Head of caudate nucleus (tissue), 42 donors: ENCODE measurements at places on chromosomes 5 and 9.

DNA sequence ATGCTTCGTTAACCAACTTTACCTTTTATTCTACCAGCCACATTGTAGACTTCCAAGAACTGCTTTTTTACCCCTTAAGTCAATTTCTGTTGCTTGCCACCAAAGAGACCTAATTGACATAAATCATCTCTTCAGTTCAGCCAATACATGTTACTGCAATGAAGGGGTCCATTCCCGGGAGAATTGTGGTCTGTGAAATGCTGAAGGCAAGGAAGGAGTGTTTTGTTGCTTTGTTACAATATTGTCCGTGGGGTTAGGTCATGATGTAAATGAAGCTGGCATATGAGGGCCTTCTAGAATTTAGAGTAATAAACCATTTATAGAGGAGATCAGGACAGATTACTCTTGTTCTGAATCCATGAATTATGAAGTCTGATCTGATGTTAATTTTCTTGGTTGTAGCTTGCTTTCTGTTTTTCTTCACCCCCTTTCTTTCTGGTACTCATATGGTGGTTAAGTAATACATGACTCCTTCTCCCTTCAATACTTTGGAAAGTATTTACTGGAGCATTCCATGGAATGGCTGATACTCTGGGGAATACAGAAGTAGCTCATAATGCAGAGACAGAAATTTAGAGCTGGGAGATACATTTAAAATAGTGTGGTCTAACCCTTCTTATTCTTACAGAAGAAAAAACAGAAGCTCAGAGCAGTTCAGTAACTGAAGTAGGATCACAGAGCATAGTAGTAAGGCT, 297.0 kb upstream of the CLINT1 start:
- DNase-seq: no peak

DNA sequence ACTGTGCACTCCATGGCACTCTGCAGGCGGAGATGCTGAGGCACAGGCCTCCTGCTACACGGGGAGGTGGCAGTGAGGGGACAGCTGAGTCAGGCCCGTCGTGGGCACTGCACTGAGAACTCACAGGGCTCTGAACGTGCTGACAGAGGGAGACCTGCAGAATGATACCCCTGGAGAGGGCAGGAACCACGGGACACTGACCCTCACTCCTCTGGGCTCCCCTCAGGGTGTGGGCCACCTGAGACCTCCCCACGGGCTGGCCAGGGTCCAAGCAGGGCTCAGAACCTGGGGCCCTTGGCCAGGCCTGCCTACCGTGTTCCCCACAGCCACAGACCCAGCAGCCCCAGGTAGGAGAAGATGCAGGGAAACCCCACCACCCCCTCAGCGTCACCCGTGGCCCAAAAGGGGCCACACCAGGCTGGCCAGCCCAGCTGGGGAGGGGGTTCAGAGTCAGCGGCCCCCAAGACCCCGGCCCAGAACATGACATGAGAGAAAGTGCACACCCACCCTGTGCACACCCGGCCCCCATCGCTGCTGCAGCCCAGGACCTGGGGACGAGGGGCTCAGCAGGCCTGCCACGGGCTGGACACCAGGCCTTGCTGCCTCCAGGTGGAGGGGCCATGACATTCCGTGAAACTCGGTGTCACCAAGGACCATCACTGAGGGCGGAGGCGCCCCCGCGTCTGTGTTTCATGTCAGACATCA, 30.9 kb downstream of the GLT6D1 start:
- DNase-seq: peak; percentile 27

- DNase-seq: no peak
These were observed 75.2 kb downstream of the F2RL2 start for GRCh38 chr5:76547891-76548524.

DNA sequence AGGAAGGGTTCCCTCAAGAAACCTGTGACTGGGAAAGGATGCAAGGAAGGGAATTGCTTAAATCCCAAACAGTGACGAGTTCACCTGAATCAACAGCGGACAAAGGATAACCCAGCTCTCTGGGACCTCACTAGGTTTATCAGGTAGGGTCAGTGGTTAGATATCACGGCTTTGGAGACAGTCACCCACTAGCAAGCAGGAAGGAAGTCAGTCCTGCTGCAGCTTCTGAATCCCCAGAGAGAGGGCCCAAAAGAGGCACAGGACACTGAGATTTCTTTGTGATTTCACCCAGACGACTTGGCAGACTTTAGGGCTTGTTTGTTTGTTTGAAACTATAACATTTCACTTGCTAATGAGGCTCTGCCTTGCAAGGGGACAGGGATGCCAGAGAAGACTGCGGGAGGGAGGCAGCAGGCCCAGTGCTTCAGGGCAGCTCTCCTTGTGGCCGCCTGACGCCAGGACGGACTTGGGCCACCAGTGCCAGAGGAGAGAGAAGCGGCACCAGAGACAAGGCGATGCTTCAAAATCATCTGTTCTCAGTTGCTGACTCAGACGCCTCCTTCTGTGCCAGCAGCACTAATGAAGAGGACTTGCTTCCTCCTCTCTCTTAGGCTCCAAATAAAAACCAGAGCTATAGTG, 275.6 kb upstream of the SLC30A5 start:
- peak; percentile 69 for DNase-seq

GRCh38 chr9:1876891-1877496, 138.2 kb upstream of the SMARCA2 start:
- no peak for DNase-seq

GRCh38 chr9:124257844-124258606, at the start of gene NEK6:
TSS of gene NEK6 (plus strand) at chr9:124257949. CDS start at chr9:124301965, 44,016 bp downstream.
- DNase-seq: peak; percentile 65

DNA sequence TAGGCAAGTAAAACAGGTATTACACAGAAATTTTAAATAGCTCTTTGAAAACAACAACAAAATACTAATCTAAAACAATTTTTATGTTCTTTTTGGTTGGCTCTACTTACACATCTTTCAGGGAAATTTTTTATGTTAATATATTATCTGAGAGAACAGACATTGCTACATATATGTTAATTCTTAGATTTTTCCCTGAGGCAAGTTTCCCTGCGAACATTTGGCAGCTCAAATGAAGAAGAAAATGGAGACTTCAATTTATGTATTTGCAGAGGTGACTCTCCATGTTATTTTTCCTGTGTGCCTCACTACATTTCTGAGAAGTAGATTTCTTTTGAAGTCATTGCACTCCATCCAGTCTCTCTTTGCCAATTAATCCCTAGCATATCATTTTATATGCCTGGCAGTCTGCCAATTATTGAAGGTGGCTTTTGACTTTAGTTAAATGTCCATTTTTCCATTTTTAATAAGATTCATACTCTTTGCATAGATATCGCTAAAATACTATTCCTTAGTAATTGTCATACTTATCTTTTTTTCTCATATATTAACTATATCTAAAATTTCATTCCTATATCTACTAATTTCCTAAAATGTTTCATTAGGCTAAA, 908.2 kb upstream of the CDH10 start:
- DNase-seq: no peak

DNA sequence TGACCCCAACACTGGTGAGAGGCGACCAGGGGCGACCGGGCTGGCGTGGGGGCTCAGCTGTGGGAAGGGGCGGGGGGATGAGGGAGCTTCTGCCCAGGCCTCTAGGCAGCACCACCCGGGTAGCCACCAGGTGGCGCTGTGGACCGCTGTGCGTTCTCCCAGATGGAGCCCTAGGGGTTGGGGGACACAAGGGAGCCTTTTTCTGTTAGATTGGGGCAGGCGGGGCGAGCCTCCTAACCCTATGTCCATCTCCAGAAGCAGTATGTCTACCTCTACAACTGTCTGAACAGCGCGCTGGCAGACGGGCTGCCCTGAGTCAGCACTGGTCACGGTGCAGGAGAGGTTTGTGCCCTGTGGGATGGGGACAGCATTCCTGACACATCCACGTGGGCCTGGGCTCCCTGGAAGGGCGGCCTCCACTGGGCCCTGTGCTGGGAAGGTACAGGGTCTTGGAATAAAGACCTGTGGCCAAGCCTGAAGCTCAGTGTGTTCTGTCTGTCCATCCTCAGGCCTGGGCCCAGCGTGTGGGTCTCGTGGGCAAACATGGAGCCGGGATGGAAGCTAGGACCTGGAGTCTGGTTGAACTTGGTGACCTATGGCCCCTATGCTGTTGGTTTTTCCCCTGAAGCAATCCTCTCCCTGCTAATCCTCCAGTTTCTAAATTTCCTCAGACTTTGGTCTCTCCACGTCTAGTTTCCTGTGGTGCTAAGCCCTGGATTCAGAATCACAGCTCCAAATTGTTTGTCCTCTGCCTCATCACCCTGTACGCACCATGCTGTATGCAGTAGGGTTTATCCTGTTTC, 23.1 kb upstream of the SPTLC1 start:
- peak; percentile 54 for DNase-seq

DNA sequence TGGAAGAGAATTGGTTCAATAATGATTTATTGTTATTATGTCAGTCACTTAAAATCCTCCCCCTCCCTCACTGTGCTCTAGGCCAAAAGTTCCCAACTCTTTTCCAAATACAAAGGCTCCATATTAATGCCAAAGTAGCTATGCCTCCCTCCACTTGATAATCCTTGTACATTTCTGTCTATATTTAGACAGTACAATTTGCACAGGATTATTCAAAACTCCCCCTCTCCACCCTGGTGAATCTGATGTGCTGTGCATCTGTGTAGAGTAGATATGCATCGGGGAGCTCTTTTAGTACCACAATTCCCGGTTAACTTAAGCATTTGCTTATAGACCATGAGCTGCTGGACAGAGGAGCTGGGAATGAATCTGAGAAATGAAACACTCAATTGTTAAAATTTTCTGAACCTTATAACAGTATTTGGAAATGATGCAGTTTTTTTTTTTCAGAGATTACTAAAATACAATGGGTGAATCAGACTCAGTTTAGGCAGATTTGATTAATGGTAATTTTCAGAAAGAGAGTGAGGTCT, 27.6 kb downstream of the GLRA1 start:
- peak; percentile 22 for DNase-seq

GRCh38 chr9:128643519-128644300, 12.9 kb downstream of the DYNC2I2 start:
- peak; percentile 61 for DNase-seq

GRCh38 chr5:32251871-32252458, 60.8 kb downstream of the MTMR12 start:
- DNase-seq: no peak

GRCh38 chr9:116181853-116182610, 28.4 kb downstream of the PAPPA start:
- DNase-seq: no peak

DNA sequence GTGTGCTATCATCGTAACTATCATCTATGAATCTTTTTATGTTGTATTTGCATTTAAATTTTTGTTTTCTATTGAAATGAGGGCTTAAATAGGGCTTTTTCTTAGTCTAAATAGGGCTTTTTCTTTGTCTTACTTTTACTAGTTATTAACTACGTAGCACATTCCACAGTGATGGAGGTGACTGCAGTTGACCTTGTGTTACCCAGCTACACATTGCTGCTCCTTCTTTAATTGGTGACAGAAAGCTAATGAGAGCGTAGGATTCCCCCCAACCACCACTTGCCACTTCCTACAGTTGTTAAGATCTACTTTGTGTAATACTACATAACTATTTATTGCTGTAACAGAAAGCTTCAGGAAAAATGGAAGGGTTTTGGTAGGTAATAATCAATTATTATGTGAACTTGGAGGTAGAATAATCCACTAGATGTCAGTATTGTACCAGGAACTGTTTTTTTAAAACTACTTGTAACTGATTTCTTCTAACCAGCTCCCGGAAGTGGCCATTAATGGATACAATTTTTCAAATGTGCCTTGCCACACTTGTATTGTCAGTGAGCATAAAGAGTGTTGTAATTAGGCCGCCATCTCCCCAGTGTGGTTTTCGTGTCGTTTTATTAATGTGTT, 18.0 kb downstream of the MTRR start:
- no peak for DNase-seq

GRCh38 chr5:43314724-43315123, 1.5 kb upstream of the HMGCS1 start:
- DNase-seq: no peak

DNA sequence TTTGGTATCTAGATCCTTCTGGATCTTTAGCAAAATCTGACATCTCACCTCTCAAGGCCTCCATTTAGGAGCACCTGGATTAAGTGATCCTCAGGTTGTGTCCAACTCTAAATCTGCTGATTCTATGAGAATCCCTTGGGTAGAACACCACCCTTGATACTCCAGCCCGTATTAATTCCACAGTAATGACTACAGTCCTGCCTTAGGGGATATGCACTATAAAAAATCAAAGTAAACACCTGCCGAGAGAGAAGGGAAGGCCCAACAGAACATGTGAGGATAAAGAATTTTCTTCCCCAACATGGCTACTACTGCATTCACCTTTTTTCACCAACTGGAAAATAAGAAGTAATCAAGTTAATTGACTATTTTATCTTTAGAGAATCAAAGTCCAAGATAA, 27.6 kb downstream of the DAP start:
- no peak for DNase-seq

DNA sequence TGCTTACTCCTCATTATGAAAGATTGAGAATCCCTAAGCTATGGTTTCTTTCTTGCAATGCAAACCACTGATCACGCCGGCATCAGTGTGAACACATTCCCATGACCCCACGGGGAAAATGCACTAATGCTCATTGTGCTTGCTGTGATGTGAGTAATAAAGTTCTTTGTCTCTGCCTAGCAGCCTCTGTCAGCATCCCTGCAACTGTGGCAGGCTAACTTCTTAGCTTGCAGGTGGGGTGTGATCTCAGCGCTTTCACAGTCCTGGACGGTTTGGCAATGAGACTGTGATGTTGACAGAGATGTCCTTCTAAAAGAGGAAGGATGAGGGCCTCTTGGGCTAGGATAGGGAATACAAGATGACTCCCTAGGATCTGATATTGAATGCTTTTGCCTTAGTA, 1218.7 kb downstream of the EFNA5 start:
- DNase-seq: no peak

- DNase-seq: no peak
These were observed 1.3 kb upstream of the ACTL7A start for GRCh38 chr9:108860764-108861163.

- no peak for DNase-seq
These were observed 129.1 kb downstream of the MACROH2A1 start for GRCh38 chr5:135269931-135270421.

- DNase-seq: no peak
These were observed 208.9 kb downstream of the PDE4D start for GRCh38 chr5:59684388-59685190.

GRCh38 chr5:67520161-67520908, 323.7 kb upstream of the CD180 start:
- no peak for DNase-seq

GRCh38 chr5:7418276-7418675, 22.3 kb downstream of the ADCY2 start:
- DNase-seq: no peak
